ENCODE measurements at places on chromosomes 7 and 10.

DNA sequence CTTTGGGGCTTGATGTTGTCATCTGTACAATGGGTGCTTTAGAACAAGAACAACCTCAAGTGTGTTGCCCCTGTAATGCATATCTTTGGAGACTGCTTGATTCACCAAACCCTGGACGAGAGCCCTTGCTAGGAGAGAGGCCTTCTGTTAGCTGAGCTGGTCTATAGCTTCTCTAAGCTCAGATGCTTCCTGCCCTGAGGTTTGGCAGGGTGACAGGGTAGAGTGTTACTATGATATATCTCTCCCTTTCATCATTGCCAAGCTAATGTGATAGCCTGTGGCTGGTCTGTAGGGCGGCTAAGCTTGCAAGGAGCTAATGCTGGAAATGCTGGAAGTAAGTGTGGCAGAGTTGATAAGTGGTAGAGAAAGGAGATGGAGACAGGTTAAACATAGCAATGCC, 364.1 kb downstream of the RPS24 start:
- no peak overlapping the region for H3K27ac ChIP-seq
- no peaks in the 10 kb centered on the region for H3K27me3 ChIP-seq
- no peak for DNase-seq
- H3K4me1 ChIP-seq = no peaks in the 10 kb centered on the region
- no peak overlapping the region for H3K4me3 ChIP-seq

DNA sequence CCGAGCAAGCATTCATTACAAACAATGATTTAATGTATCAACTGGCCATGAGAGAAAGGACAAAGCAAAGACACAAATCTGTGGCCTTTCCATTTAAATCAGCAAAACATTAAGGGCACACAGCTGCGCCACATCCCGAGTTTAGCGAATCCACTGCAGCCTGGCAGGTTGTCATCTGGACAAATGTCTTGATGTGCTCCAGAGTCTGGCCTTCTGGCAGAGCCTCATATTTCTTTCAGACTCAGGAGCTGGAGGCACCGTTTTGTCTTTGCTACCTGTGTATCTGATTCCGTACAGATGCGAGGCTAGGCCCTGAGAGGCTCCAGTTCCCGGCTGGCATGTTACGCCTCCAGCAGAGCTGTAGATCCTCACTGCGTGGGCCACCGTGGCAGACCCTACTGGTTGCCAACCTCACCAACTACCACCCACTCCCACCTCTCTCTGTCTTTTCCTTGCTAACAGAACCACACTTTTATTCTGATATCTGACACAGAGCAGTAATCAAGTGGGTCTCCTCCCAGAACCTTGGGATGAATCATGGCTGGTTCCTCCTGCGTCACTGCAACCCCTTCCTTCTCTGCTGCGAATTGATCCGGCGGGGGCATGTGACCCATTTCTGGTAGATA, 40.9 kb upstream of the EFCAB10 start:
- no peak overlapping the region for H3K27ac ChIP-seq
- no peaks in the 10 kb centered on the region for H3K27me3 ChIP-seq
- no peaks in the 10 kb centered on the region for H3K4me1 ChIP-seq
- DNase-seq = no peak

DNA sequence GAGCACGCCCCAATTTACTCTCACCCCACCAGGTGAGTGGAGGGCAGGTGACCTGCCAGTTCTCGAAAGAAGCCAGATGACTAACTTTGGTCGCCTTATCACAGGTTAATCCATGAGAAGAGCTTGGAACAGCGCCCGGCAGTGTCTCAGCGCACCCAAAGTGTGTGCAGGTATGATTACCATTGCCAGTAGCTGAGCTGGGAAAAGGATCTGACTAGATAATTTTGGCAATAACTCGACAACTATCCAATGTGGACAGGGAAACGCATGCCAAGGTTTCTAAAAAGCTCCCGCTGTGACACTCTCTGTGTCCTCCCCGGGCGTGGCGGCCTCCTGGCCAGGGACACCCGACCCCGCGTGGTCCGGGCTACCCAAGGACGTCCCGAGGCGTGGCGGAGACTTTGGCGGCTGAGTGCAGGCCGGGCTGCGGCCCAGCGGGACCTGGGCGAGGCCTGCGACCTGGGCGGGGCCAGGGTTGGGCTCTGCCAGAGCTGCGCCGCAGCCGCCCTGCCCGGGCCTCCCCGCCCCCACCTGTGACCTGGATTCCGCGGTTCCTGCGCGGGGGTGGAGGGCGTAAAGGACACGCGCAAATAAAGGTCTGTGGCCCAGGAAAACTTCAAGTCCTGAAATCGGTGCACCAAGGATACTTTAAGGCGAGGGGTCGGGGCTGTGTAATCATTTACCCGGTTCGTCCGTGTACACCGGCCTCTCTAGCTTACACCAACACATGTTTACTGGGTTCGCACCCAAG, 13.7 kb upstream of the WAPL start:
- no peaks in the 10 kb centered on the region for H3K27me3 ChIP-seq
- no peak overlapping the region for H3K27ac ChIP-seq
- H3K36me3 ChIP-seq = no peaks in the 10 kb centered on the region
- H3K4me1 ChIP-seq = peaks cover 29% of the 10 kb centered on the region
- peak overlapping the region; percentile 53 for H3K4me3 ChIP-seq

DNA sequence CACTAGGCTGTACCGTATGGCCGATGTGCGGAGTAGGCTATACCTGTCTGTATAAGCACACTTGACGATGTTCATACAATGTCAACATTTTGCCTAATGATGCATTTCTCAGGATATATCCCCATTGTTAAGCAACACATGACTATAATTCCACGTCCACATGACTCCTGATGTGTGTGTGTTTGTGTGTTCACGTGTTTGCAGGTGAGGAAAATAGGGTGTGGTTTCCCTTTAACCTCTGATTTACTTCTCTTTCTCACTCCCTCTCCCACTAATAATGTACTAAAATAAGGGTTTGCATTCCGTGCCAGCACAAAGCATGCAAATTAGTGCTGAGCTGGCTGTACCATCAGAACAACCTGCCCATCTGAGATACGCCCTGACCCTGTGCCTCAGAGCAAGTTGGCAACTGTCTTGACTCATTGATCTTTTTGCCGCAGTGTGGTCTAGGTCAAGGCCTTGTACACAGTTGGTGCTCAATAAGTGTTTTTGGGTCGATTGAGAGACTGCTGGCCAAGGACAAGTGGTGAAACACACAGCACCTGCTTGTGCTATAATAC, 64.6 kb upstream of the DOCK1 start:
- DNase-seq = no peak
- H3K27ac ChIP-seq = no peak overlapping the region
- no peaks in the 10 kb centered on the region for H3K36me3 ChIP-seq
- no peaks in the 10 kb centered on the region for H3K27me3 ChIP-seq

DNA sequence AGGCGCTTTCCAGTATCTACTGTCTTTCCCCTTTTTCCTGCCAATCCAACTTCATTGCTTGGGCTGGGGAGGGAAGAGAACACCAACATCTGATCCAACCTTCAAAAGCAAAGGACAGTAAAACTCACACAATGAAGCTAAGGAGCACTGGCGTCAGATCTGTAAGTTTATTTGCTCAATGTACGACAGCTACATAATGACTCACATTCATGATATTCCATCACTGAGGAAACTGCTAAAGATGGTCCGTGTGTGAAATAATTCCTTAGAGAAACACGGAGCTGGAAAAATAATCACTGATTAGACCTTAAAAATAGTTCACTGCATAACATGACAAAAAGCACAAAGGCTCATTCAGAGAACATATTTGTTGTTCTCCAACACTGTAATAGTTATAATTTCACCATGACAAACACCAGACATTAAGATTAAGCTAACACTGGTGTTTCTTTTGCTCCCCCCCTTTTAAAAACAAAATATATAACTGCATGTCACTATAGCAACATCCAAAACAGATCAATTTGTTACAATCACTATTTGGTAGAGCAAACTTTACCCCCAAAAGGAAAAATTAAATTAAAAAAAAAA, 24.3 kb downstream of the HSPB1 start:
- no peak for DNase-seq
- no peak overlapping the region for H3K27ac ChIP-seq
- peaks cover 3% of the 10 kb centered on the region for H3K4me1 ChIP-seq
- no peaks in the 10 kb centered on the region for H3K27me3 ChIP-seq
- H3K4me3 ChIP-seq = no peak overlapping the region

- H3K4me1 ChIP-seq = peaks cover 4% of the 10 kb centered on the region
- H3K36me3 ChIP-seq = no peaks in the 10 kb centered on the region
- no peak for DNase-seq
- no peak overlapping the region for H3K4me3 ChIP-seq
- H3K27me3 ChIP-seq = no peaks in the 10 kb centered on the region
Measured at GRCh38 chr7:127879436-127879835, 151.8 kb downstream of the LRRC4 start.

DNA sequence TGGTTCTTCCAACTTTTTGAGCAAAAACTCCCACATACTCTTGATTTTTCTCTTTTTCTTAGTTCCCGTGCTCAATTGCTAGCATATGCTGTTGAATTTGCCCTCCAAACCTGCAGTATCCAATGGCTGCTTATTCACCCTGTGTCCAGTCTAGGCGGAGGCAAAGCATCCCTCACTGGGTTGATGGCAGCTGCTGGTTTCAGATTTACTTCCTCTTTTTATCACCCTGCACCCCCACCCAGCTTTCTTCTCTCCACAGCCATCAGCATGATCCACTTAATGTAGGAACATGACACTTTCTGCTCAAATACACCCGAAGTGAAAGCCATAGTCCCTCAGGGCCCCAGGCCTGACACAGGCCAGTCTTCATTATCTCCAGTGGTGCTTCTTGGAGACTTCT, 87.6 kb upstream of the ADARB2 start:
- H3K27ac ChIP-seq = no peak overlapping the region
- H3K4me1 ChIP-seq = no peaks in the 10 kb centered on the region
- H3K27me3 ChIP-seq = no peaks in the 10 kb centered on the region
- no peak for DNase-seq

GRCh38 chr10:105024184-105024583, 383.1 kb downstream of the SORCS3 start:
- no peaks in the 10 kb centered on the region for H3K27me3 ChIP-seq
- H3K4me1 ChIP-seq = no peaks in the 10 kb centered on the region
- DNase-seq = no peak
- no peak overlapping the region for H3K27ac ChIP-seq
- H3K4me3 ChIP-seq = no peak overlapping the region

- DNase-seq = no peak
- H3K4me3 ChIP-seq = peak overlapping the region; percentile 98
- no peaks in the 10 kb centered on the region for H3K27me3 ChIP-seq
- H3K4me1 ChIP-seq = peaks cover 28% of the 10 kb centered on the region
Measured at GRCh38 chr10:102712843-102713538, 1.2 kb downstream of the ARL3 start.

- H3K4me1 ChIP-seq = peaks cover 20% of the 10 kb centered on the region
- H3K27me3 ChIP-seq = no peaks in the 10 kb centered on the region
- DNase-seq = no peak
- H3K36me3 ChIP-seq = no peaks in the 10 kb centered on the region
- H3K4me3 ChIP-seq = peak overlapping the region; percentile 19
Measured at GRCh38 chr10:74189999-74190421, 39.0 kb downstream of the ADK start.

GRCh38 chr7:28550580-28551186, 138.4 kb downstream of the CREB5 start:
- no peak for DNase-seq
- H3K4me1 ChIP-seq = no peaks in the 10 kb centered on the region
- H3K36me3 ChIP-seq = no peaks in the 10 kb centered on the region
- no peak overlapping the region for H3K4me3 ChIP-seq
- no peak overlapping the region for H3K27ac ChIP-seq
- no peaks in the 10 kb centered on the region for H3K27me3 ChIP-seq

- no peaks in the 10 kb centered on the region for H3K36me3 ChIP-seq
- no peaks in the 10 kb centered on the region for H3K4me1 ChIP-seq
- H3K27ac ChIP-seq = no peak overlapping the region
Measured at GRCh38 chr7:68420342-68421192, 1177.7 kb upstream of the AUTS2 start.

GRCh38 chr7:146892151-146892550, 775.5 kb downstream of the CNTNAP2 start:
- H3K4me1 ChIP-seq = no peaks in the 10 kb centered on the region
- no peak overlapping the region for H3K4me3 ChIP-seq
- no peak overlapping the region for H3K27ac ChIP-seq
- no peaks in the 10 kb centered on the region for H3K27me3 ChIP-seq

- H3K27ac ChIP-seq = no peak overlapping the region
- no peaks in the 10 kb centered on the region for H3K27me3 ChIP-seq
- no peaks in the 10 kb centered on the region for H3K36me3 ChIP-seq
- DNase-seq = no peak
- H3K4me3 ChIP-seq = no peak overlapping the region
- no peaks in the 10 kb centered on the region for H3K4me1 ChIP-seq
Measured at GRCh38 chr7:144857463-144857862, 21.6 kb upstream of the TPK1 start.

- H3K4me1 ChIP-seq = peaks cover 61% of the 10 kb centered on the region
- no peaks in the 10 kb centered on the region for H3K36me3 ChIP-seq
- no peak overlapping the region for H3K4me3 ChIP-seq
Measured at GRCh38 chr10:103472005-103472404, 7.0 kb downstream of the CALHM3 start.

DNA sequence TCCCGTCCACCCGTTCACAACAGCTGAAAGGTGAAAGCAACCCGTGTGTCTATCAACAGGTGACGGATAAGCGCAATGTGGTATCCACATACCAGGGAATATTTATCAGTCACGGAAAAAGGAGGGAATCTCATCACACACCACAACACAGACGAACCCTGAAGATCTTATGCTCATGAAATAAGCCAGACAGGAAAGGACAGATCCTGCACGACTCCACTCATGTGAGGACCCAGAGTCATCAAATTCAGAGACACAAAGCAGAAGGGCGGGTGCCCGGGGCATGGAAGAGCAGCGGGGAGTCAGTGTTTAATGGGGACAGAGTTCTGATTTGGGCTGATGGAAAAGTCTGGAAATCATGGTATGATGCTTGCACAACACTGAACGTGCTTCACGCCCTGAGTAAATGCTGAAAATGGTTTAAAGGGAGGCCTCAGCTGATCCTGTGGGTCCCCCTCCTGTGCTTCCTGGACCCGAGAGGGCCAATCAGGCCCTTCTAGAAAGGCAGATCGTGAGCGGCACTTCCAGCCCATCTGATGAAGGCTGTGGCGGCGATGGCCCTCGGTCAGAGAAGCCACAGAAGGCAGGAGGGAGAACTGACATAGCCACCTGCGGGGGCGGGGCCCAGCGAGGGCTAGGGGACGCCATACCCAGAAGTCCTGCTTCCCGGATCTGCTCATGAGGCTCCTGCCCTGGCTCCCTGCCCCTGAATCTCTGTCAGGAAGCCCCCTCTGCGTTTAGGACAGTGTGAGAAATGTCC, 19.1 kb downstream of the WDR86 start:
- H3K27ac ChIP-seq = no peak overlapping the region
- no peak for DNase-seq
- H3K4me1 ChIP-seq = peaks cover 4% of the 10 kb centered on the region

- H3K4me1 ChIP-seq = no peaks in the 10 kb centered on the region
- no peaks in the 10 kb centered on the region for H3K36me3 ChIP-seq
- no peak overlapping the region for H3K27ac ChIP-seq
- H3K27me3 ChIP-seq = no peaks in the 10 kb centered on the region
- H3K4me3 ChIP-seq = no peak overlapping the region
Measured at GRCh38 chr7:38296059-38296857, 22.8 kb upstream of the TARP start.

- DNase-seq = peak; percentile 78
- H3K4me3 ChIP-seq = peak within 1 kb of the TSS; percentile 59
- H3K27me3 ChIP-seq = no peaks in the 10 kb centered on the region
- H3K36me3 ChIP-seq = peaks cover 20% of the 10 kb centered on the region
Measured at GRCh38 chr10:98414932-98415730, at the start of gene PYROXD2. TSS of gene PYROXD2 (minus strand) at chr10:98415182. CDS start at chr10:98415135, 47 bp downstream.

- H3K4me1 ChIP-seq = no peaks in the 10 kb centered on the region
- H3K27ac ChIP-seq = no peak overlapping the region
- no peak for DNase-seq
- no peaks in the 10 kb centered on the region for H3K27me3 ChIP-seq
- no peaks in the 10 kb centered on the region for H3K36me3 ChIP-seq
Measured at GRCh38 chr10:30188556-30189237, 129.3 kb upstream of the JCAD start.
